Activated T-helper 17 cell treated with anti-CD3 and anti-CD28 coated beads, Interleukin-2, amount 50 U/mL, for 72 hours (primary cell): ENCODE measurements at places on chromosomes 3 and 15.

DNA sequence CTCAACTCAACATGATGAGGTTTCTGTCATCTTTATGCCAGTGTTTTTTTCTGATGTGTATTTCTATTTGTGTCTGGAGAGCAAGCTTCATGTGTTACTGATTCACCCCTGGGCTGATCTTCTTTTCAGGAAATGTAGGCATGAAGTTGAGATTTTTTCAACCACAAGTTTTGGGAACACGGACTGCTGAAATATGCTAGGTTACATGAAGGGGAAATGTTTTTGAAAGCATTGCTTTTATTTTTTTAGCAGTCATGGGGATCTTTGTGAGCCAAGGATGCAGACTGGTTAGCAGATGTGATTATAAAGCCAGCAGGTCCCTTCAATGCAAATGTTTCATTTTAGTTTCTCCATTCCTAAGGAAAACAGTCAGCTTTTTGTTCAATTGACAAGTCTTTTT lies 219.3 kb upstream of the COL8A1 start:
- no peak for ATAC-seq

GRCh38 chr3:155302891-155303290 lies 9.4 kb upstream of the STRIT1 start:
- ATAC-seq, result no peak

GRCh38 chr15:73539212-73540128 lies 93.7 kb downstream of the NPTN start:
- no peak for ATAC-seq

DNA sequence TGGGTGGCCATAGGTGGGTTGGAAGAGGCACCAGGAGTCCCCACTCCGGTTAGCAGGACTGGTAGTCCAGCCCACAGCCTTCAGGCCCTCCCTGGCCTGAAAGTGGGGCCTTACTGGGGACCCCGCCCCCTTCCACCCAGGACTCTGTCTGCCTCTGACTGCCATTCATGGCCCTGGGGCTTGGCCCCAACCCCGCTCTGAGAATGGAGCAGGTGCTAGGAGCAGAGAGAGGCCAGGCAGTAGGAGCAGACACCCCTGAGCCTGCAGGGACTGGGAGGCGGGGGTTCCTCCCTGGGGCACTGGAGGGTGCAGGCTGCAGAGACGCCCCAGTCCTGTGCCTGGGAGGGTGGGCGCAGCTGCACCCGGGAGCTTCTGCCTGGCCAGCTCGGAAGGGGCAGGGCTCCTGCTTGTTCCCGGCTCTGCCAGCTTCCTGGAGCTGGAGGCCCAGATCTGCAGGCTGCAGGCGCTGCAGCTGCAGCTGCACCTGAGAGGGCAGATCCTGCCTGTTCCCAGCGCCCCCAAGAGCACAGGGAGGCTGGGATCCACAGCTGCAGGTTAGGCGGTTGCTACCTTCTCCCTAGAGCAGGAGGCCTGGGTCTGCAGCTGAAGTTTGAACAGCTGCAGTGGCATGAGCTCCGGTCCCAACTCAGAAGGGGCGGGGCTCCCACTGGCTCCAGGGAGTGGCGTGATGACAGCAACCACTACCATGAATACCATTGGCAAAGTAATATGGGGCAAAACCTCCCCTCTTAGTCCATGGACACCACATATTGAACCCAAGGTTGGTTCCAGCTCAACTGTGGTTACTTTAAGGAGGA lies 194.7 kb downstream of the SQOR start:
- ATAC-seq, result no peak

DNA sequence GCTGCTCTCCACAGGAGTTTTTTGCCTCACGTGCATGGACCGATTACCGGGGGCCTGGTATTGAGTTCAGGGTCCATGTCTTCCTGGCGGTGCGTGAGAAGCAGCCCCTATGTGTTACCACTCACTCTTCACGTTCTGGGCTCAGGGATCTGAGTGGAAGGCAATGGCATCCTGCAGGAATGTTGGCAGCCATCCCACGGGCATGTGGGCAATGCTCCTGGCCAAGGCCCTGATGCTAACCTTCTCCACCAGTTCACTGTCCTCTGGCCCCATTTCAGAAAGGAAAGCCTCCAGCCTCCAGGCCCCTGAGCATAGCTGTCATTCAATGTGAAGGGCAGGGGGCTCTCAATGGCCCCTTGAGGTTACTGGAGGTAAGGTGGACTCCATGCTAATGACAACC lies 43.0 kb upstream of the KY start:
- ATAC-seq, result no peak

- no peak for ATAC-seq
Observed at GRCh38 chr3:183392186-183393034, 36.0 kb downstream of the MCF2L2 start.

- ATAC-seq, result no peak
Observed at GRCh38 chr15:57551715-57552677, 39.7 kb upstream of the MYZAP start.

DNA sequence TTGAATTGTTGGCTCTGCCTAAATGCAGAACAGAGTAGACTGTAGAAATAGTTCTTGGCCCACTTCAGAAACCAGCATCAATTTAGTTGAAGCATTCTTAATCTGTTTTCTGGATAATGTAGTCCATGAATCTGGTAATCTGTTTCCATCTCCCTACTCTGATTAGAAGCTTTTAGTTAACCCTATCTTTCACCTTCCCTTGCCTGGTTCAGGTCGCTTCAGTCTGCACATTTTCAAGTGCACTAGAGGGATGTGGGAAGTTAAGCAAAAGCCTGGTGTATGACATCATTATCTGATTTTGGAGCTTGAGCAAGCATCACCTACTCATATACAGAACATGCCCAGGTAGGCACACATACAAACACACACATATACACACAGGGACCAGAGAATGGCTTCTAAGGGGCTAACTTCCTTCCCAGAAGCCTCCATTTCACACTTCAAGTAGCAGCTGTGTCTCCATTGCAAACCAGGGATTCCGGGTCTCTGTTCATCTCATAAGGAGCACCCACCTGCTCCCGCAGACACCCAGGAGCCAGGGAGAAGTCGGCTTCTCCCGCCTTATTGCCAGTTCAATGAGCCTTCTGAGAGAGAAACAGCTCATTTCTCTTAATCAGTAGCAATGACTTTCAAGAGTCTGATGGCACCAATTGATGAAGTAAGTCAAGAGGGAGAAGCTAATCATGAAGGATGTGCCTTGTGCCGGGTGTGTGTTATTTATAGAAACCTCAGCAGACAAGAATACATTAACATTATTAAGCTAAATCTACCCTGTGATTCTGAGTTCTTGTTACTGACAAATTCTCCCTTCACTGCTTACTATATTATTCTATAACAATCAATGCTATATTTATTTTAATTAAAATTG lies 347.9 kb upstream of the STAC start:
- ATAC-seq, result no peak

GRCh38 chr15:41876007-41876406 lies 17.8 kb downstream of the SPTBN5 start:
- ATAC-seq, result no peak

DNA sequence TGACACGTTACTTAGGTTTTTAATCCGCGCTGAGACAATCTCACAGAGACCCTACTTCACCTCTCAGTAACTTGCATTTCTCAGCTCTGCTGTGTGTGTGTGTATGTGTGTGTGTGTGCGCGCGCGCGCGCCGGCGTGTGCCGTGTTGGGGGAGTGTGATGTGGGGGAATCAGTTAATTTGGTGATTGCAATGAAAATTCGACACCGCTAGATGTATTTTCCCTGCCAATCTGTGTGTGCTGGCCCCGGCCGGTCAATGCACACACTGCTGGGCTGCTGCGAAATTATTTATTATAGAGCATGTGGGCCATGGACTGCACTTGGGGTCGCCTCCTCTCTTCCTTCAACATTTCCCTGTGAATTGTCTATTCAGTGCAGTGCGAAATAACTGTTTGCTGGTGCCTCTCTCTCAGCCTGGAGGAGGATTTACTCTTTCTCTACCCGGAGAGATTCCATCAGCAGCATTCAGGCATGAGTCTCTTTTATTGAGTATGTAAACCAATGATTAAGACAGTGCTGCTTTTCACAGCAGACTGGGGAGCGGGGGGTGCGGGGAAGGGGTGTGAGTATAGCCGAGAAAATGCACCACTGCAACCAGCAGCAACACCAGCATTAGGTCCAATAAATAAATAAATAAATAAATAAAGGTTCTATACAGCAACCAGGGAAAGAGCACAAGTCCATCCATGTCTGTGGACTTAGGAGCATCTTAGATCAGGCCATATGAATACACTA lies 2.9 kb downstream of the CADM2 start:
- ATAC-seq, result no peak

DNA sequence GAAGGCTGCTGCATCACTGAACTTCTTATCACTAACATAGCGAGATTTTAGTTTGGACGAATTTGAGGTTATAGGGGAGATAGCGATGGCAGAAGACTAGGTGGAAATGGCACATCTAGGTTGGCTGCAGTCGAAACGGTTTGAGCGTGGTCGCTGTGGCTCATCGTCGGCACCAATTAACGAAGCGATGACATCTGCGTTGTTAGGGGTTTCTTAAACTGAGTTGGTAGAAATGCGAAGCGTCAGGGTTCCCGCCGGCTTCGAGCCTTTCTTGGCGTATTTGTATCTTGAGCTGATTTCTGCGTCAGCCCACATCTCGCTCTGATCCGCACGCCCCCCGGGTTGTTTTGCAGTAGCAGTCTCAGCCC lies 319 bp downstream of the LNP1 start:
- peak; percentile 36 for ATAC-seq
